ENCODE measurements at places on chromosomes 4 and X. TPM values are rescaled to one million over a fixed set of nuclear protein-coding genes. Genes with fewer than 3 reads are reported as not detected.
A peak's percentile ranks its signal among the peaks of the same experiment; 100 is the strongest.

Gene ADH4
- not detected for total RNA-seq

Gene ERCC6L
- 4.0 TPM for total RNA-seq

Gene RTL5
- 7.3 TPM for total RNA-seq

- DNase-seq: no peak
Observed at GRCh38 chrX:40852586-40852985, 117.2 kb upstream of the MED14 start.

DNA sequence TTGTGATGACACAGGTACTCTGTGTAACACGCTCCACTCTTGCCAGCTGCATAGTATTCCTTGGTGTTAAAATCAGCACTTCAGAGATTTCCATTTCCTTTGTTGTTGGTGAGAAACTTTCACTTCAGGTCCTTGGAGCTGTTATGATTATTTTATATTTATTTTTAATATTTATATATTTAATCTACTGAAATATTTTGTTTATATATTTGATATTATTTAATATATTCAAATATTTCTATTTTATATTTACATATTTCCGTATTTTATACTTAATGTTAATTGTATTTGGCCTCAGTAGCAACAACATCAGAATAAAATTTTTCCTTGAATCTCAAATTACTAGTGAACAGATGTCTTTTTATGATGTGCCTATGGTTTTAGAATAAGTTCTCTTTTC is 225.3 kb downstream of the MAGEB17 start:
- DNase-seq: no peak

DNA sequence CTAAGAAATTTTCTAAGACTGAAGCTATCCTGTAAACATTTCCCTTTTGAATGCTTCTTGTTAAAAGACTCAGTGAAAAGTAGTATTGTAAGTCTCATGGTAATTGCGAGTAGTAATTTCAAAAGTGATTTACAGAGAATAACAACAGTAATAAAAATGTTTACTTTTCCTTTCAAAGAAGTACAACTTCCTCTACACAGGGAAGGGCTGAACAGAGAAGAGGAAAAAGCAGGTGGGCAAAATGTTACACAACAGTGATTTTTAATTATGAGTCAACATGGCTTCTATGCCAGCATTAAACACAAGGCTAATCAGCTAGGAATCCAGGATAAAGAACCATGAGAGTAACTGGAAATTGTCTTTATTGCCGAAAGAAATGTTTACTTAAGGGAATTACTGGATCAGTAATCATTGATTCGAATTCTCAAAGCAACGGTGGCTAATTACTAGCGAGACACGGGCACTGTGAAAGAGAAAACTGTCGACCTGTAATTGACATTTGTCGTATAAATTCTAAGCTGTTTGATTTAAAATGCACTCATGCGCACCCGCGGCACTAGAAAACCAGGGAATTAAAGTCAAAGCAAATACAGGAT is 15.4 kb downstream of the UTP3 start:
- DNase-seq: peak; percentile 44

GRCh38 chr4:108035691-108036090 is 46.0 kb downstream of the HADH start:
- DNase-seq: no peak

DNA sequence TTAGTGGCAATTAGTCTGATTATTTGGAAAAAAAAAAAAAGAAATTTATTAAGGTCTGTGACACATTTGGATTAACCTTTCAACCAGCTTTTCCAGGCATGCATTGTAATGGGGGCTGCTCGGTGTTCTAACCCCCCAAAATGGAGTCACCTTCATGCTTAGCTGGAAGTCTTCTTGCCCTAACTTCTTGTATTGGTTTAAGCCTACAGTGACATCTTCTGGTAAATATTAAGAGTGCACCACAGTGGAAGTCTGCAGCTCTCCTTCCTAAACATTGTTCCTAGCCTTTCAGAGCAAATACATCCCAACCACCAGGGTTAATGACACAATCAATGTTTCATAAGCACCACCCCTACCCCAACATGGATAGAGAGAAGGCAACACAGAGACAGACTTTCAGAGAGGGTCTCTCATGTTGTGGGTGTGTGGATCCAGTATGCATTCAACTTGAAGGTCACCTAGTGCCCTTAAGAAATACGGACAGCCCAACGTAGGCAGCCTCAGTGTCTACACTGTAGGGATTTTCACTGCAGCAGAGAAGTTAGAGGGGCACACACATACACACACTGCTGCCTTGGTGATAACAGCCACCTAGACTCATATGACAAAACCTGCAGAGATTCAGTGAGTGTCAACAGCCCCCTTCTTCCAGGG is 142.9 kb upstream of the MBNL3 start:
- peak; percentile 38 for DNase-seq

DNA sequence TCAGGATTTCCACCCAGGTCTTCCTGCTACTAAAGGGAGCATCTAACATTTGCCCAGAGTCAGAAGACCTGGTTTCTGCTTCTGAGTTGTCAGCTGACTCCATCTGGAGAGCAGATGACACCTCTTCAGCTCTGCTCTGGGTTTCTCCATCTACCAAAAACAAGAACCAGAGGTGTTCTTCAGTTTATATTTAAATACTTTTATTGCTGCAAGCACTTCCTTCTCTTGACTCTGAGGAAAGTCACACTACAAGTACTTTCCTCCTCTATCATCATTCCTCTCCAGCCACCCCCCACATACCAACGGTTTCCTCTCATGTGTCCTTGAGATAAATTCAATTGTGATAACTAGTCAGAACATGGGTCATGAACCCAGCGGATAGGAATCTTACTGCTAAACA is 88.4 kb downstream of the PPP3CA start:
- DNase-seq: no peak

GRCh38 chr4:76703676-76704075 is 194.3 kb downstream of the SOWAHB start:
- no peak for DNase-seq

DNA sequence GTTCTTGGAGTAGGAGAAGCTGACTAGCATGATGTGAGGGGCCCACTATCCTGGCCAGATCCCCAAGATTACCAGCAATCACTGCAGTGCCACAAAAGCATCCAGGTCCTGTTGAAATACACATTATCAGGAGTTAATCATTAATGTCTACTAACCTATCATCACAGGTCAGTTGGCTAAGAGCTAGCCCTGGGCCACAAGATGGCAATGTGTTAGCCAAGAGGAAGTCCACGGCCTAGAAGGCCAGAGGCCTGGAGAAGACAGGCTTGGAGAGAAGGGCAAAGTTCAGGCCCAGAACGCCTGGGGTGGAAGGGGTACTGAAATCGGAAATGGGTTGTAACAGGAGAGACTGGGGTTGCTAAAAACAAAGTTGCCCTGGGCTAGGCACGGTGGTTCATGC is 19.9 kb upstream of the KIAA1210 start:
- no peak for DNase-seq

- no peak for DNase-seq
Observed at GRCh38 chr4:10003666-10004065, 17.6 kb downstream of the SLC2A9 start.

- no peak for DNase-seq
Observed at GRCh38 chr4:5292101-5292500, 240.8 kb downstream of the STK32B start.

GRCh38 chr4:109879081-109879480 is 31.2 kb downstream of the LRIT3 start:
- DNase-seq: no peak

GRCh38 chr4:155473420-155474095 is 96.8 kb upstream of the MAP9 start:
- no peak for DNase-seq

GRCh38 chr4:7830747-7831146 is 108.9 kb downstream of the AFAP1 start:
- no peak for DNase-seq

Measured in tongue (tissue), 3 donors.